Stimulated activated CD4-positive, alpha-beta T cell treated with anti-CD3 and anti-CD28 coated beads, Interleukin-4, amount 100 ng/mL, for 24 hours (primary cell): ENCODE measurements at places on chromosomes 11 and 22.

GRCh38 chr11:7600205-7600775 lies 73.0 kb downstream of the CYB5R2 start:
- no peak for DNase-seq

- DNase-seq: no peak
Measured at GRCh38 chr11:90737444-90738050, 514.7 kb upstream of the CHORDC1 start.

DNA sequence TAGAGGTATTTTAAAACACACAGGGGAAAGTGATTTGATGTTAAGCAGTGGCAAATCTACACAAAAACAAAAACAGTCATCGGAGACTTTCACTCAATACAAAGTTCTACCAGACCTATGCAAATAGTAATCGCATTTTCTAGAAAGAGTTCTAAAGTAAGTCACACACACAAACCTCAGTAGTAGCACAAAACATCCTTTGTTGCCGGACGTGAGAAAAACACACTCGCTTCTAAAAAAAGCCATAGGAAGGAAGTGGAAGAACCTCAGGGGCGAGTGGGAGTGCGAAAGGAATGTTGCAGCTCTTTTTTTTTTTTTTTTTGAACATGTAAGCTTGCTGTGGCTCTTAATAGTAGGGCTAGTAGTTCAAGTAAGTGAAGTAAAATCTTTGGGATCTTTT lies 88.9 kb downstream of the MAML2 start:
- no peak for DNase-seq

GRCh38 chr11:14390669-14391068 lies 31.7 kb upstream of the RRAS2 start:
- DNase-seq: no peak

- no peak for DNase-seq
Measured at GRCh38 chr11:41235668-41236067, 223.8 kb downstream of the LRRC4C start.
